Activated CD8-positive, alpha-beta T cell treated with anti-CD3 and anti-CD28 coated beads, Interleukin-2, amount 10 ng/mL, durations not matched to agents 7 days and 5 days (primary cell): ENCODE measurements at places on chromosomes 7 and 10. TPM values are rescaled to one million over a fixed set of nuclear protein-coding genes. Genes with fewer than 3 reads are reported as not detected.

CTAGE4 gene
- not detected for total RNA-seq

PARD3 gene
- 0.68 TPM for total RNA-seq

SH2D4B gene
- total RNA-seq, result 0.13 TPM

DNA sequence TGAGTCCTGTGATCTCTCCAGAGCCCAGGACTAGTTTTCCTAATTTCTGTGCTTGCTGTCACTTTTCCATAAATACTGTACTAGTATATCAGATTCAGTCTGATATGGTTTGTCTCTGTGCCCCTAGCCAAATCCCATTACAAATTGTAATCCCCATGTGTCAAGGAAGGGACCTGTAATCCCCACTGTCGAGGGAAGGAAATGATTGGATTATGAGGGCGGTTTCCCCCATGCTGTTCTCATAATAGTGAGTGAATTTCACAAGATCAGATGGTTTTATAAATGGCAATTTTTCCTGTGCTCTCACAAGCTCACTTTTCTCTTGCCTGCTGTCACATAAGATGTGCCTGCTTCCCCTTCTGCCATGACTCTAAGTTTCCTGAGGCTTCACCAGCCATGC, 54.8 kb upstream of the IFRD1 start:
- no peak for DNase-seq

DNA sequence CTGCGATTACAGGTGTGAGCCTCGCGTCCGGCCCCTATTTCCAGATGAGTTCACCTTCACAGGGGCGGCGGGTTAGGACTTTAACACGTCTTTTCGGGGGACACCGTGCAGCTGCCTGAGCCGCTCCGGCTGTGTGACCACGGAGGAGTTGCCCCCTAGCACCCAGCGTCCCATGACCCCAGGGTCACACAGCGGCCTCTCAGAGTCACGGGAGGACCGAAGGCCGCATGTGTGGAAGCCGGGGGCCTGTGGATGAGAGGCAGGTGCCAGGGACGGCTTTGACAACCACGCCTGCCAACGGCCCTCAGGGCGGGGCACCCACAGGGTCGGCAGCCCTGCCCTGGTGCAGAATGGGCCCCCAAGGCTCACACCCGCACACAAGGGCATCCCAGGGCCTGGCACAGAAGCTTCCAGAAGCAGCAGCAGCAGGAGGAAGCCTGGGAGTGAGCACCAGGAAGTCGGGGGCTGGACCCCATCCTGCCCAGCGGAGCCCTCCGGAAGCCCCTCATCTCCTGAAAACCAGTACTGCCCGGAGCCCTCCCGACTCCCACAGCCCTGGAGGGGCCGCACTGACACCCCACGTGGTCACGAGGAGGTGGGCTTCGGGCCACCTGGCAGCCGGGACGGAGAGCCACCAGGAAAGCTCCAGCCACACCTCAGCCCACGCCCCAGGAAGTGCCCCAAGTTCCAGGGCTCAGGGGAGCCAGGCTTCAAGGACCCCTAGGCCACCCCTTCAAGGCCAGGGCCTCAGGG, 32.7 kb downstream of the ADAP1 start:
- DNase-seq, result no peak

DNA sequence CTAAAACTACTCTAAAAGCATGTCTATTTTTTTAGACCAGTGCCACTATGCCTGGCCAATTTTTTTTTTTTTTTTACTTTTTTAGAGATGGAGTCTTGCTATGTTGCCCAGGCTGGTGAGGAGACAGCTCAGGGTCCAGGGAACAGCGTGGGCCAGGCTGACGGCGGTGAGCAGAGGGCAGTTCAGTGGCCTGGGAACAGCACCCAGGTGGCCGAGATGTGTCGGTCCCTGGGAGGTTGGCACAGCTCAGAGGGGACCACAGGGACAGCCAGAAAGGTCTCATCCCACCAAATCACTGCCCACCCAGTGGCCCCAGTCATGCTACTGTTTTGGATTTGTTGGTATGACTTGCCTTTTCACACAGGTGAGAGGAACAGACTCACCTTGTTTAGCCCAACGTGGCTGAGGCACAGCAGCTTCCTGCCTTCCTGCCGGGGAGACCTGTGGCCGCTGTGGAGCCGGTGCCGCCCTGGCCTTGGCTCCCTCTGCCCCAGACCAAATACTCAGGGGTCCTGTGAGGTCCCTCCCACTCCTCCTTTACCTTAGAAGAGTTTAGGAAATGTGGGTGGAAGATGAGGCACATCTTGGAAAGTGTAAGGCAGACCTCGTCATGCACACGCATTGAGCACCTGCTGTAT, 109.6 kb downstream of the PTPRE start:
- no peak for DNase-seq
